D721Med (cell line): ENCODE measurements at places on chromosomes 11 and 22.

DNA sequence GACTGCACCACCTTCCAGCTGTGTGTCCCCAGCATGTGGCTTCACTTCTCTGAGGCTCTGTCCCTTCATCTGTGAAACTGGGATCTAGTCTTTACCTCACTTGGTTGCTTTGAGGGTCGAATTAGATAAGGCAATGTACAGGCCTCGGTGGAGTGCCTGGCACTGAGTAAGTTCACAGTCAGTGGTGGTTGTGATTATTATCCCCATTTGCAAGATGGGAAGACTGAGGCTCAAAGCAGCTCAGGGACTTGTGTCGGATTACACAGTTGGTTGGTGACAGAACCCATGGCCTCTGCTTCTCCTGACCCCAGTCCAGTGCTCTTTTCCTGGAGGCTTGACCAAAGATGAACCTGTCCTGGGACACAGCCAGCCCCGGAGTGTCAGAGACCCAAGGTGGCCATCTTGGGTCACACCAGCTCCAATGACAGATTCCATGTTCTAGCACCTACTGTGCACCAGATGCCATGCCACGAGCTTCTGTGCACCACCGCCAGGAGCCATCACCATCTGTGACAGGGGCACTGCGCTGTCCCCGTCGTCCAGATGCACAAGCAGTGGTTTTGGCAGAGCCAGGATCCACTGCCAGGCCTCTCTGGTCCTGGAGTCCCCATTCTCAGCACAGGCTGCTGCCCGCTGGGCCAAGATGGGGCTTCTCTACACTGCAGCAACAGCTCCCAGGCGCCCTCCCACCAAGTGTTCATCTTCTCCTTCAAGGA, 60.5 kb downstream of the IGLL1 start:
- no peak for DNase-seq

DNA sequence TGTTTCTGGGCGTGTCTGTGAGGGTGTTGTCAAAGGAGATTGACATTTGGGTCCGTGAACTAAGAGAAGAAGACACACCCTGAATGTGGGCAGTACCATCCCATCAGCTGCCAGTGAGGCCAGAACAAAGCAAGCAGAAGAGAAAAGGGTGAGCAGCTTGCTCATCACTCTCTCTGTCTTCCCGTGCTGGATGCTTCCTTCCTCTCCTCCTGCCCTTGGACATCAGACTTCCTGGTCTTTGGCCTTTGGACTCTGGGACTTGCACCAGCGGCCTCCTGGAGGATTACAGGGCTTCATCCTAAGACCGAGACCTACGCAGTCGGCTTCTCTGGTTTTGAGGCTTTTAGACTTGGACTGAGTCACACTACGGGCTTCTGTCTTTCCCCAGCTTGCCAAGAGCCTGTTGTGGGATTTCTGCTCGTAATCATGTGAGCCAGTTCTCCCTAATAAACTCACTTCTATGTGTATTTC, 18.8 kb downstream of the APOL2 start:
- no peak for DNase-seq

DNA sequence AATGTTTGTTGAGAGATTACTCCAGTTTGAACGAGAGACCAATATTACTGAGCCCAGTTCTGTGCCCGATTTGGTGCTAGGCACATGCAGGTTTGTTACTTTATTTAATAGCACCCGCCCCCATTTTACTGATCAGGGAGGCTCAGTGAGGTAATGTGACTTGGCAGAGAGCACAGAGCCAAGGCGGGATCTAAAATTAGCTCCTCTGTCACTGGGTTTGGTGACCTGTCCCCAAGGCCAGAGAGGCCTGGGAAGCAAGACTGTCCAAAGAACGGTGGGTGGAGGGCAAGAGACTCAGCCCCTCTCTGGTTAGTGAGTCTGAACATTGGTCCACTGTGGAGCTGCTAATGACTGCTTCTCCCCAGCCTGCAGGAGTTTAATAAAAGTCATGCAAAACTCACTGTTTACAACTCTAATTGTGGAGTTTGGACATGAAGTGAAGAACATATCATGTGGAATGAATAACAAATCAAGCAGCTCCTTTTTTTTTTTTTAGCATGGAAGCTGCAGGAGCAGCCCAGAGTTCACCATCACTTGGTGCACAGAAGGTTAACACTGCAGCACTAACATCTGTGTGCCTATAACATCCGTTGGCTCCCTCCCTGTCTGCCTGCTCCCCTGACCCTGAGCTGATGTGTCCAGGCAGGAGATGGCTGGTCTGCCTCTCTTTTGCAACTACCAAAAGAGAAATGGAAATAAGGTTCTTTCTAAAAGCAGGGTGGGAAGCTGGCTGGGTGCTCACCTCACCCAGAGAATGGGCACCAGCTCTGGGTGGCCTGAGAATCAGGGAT, 39.0 kb downstream of the CSNK2A3 start:
- no peak for DNase-seq

GRCh38 chr11:36164506-36165250, 124.5 kb downstream of the COMMD9 start:
- DNase-seq = no peak
